ENCODE measurements at places on chromosomes 13 and 19. TPM values are rescaled to one million over a fixed set of nuclear protein-coding genes. Genes with fewer than 3 reads are reported as not detected.

GRCh38 chr13:105878119-105878700, 657.3 kb downstream of the EFNB2 start:
- DNase-seq: no peak

GRCh38 chr13:111610081-111610480, 289.6 kb downstream of the TEX29 start:
- DNase-seq: no peak

GRCh38 chr13:31012655-31013024, 80.2 kb downstream of the TEX26 start:
- no peak for DNase-seq

DNA sequence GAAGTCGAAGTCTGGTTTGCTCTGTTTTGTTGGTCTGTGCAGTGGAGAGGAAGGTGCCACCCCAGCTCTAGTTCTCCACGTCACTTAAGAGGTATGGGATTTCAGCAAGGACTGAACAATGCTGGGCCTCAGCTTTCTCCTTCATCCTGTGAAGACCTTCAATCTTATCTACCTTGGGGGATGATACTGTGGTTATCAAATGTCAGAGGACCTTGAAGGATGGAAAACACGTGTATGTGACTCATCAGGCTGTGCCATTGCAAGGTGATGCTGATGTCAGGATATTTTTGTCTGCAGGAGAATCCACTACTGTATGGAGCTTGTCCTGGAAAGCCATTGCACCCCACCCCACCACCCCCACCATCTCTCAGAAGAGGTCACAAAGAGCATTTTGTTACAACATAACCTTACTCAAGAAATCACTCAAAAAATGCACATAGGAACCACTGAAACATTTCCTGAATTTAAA, 81.4 kb upstream of the UQCRFS1 start:
- no peak for DNase-seq

ADAT3 gene
- 6.1 TPM for total RNA-seq

DNA sequence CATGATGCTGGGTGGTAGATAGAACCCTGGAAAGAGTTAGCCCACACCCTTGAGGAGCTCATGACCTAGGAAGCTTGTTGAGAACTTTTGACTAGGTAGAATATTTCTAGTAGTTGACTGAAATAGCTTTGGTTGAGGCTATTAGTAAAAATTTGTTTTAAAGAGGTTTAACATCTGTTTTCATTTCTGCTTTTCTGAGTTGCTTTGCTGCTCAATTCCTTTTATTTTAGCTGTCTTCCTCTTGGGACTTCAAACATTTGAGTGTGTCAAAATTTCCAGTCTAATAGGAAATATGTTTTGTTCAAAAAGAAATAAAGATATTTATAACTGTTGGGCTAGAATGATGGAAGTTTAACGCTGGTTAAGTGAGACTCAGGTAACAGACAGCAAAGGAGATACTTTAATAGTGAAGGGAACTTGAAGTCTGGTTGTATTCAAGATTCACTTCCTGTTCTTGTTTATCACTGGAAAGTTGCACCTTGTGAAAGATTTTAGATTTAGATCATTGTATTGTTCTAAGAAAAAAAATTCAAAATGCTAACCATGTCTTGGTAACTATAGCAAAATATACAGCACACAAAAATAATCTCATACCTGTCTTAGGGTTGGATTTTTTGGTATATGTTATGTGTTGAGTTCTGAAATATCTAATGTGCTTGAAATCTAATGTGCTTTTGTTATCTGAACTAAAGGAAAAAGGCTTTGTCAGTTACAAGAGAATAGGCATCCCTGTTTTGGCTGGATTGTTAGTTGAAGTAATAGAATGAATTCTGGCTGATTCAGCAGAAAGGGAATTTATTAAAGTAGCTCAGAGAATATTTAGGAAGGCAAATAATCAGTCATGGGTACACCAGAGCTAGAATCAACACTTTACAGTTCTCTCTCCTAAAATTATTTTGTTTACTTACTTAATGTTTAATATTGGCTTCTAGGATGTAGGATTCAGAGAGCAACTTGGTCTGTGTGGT, 24.4 kb upstream of the GPR18 start:
- DNase-seq: no peak

ACTMAP gene
- total RNA-seq: 5.6 TPM

DNA sequence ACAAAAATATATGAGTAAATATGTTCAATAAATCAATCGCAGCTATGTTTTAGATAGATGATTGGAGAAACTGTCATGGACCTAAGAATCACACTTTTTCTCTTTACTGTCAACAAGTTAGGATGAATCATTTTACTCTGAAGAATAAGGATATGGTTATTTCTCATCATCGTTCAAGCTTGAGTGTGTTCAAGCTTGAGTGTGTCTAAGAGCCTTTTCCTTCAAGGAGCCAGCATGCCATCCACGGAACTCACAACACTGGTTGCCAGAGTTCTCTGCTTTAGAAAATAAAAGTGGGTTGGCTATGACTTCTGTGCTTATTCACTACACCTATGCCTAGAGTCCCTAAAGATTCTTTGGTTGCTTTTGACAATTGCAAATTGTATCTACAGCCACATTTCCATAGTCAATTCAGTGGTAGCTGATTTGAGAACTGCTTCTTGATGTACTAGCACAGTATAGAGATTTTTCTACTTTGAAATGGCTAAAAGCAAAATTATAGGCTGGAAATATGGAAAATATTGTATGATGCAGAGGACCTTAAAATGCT, 58.1 kb upstream of the SCEL start:
- no peak for DNase-seq

DNA sequence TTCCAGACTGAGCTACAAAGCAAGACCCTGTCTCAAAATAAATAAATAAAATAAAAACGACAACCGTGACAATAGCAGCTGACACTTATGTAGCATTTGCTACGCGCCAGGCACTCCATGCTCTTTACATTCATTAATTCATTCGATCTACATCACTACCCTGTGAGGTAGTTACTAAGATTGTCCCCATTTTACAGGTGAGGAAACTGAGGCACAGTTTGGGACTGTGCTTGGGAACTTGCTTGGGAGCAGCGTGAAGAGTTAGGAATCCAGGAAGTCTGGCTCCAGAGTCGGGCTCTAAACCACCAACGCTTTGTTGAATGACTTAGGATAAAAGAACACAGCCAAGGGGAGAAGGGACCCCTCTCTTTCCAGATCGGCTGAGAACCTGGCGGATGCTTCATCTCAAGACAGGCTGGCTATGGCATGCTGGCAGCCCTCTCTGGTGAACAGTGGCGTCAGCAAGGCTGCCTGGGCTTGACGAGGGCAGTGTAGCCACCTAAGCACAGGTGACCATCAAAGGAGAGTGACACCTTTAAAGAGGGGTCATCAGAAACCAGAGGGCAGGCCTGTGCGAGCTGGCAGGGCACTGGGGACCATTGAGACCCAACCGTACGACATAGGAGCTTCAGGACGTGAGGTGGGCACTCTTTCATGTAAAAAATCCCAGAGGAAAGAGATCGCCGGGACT, 591 bp downstream of the DOHH start:
- DNase-seq: no peak

- DNase-seq: no peak
These were observed 9.7 kb downstream of the CTU1 start for GRCh38 chr19:51098365-51099046.

GRCh38 chr19:42553292-42554045, 25.2 kb upstream of the CEACAM1 start:
- peak; percentile 77 for DNase-seq

DNA sequence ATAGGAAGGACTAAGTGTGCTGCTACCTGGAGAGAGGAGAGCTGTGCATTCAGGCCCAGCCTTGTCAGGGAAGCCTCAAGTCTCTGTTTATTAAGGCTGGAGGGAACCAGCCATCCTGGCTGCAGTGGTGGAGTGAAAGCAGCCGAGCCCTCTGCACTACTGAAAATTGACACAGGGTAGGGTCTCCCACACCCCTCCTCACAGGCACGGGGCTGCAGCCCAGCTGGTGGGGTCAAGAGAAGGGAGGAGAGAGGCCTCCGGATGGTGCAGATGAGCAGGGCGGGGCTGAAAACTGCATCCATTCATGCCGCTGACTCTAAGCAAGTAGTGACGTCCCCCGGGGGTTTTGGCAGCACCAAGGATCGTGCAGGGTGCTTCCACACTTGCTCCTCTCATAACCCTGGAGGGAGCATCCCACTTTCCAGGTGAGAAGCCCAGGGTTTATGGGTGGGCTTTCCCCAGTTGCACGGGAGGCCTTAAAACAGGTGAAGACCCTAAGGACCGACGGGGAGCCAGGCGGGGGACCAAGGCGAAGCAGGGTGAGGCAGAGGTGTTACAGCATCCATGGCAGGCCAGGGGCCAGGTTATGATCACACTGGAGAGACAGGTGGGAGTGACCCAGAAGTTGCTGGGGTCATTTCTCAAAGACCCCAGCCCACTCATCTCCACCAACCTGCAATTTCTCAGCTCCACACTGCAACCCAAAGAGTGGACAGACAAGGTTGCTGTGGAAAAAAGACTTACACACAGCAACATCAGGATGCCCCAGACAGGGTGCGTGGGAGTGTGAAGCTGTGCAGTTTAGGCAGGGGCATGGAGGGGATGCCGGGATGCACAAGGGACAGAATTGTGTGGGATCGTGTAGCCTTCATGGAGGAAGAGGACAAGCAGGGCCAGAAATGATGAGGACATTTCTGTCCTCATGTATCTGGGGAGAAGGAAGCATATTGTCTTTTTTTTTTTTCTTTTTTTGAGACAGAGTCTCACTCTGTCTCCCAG, 36.8 kb downstream of the VSTM2B start:
- DNase-seq: peak; percentile 51

GRCh38 chr19:10193790-10194499, 808 bp downstream of the DNMT1 start:
- DNase-seq: peak; percentile 92

CEBPG gene
- total RNA-seq: 33.0 TPM

- DNase-seq: peak; percentile 68
These were observed 16.9 kb upstream of the TEX29 start for GRCh38 chr13:111303559-111303958.

DNA sequence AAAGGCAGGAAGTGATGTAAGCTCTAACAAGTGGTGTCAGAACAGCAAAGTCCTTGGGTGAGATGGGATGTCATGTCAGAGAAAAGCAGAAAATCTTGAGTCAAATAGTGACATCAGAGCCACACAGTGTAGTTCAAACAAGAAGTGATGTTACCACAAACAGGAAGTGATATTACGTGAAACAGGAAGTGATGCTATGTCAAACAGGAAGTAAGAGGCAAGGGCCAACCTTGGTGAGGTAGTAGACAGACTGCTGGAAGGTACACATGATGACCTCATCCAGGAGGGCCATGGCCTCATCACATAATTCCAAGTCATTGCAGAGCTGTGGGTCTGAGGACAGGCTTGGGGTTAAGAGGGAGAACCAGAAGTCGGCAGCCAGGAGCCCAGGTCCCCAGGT, 7.0 kb upstream of the MAMSTR start:
- no peak for DNase-seq

NAA16 gene
- 12.8 TPM for total RNA-seq

- DNase-seq: no peak
These were observed at the start of gene CA11 for GRCh38 chr19:48646001-48646721. Gene CA11 (minus strand): TSS chr19:48646187. CDS start chr19:48645632, 555 bp downstream.

GRCh38 chr19:15464394-15465385, at the start of gene RASAL3:
Gene RASAL3 (minus strand): TSS chr19:15464544. CDS start chr19:15464358, 186 bp downstream.
- DNase-seq: no peak

- DNase-seq: no peak
These were observed 284.0 kb downstream of the DNAJC15 start for GRCh38 chr13:43307221-43307920.

RFPL4A gene
- total RNA-seq: not detected

GRCh38 chr13:25756251-25756650, 295.6 kb downstream of the SHISA2 start:
- no peak for DNase-seq

ZNF541 gene
- 0.87 TPM for total RNA-seq

- DNase-seq: no peak
These were observed 9.5 kb downstream of the CYP4F22 start for GRCh38 chr19:15517778-15518177.

DNA sequence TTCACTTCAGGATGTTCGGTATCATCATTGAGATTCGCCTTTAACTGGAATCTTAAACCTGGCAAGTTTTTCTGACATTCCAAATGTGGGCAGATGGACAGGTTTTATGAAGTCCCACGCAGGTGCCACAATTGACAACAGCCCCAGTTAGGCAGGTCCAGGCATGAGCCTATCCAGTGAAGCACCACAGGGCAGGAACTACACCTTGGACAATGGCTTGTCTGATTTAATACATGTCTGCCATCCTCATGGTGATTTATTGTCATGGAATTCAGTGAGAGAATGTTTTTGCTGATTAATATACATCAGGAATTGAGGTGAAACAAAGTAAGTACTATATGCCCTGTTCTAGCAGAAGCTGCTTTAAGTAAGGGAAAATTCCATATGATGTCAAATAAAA, 10.2 kb upstream of the TPP2 start:
- DNase-seq: no peak

LRRC63 gene
- total RNA-seq: 0.19 TPM

DNA sequence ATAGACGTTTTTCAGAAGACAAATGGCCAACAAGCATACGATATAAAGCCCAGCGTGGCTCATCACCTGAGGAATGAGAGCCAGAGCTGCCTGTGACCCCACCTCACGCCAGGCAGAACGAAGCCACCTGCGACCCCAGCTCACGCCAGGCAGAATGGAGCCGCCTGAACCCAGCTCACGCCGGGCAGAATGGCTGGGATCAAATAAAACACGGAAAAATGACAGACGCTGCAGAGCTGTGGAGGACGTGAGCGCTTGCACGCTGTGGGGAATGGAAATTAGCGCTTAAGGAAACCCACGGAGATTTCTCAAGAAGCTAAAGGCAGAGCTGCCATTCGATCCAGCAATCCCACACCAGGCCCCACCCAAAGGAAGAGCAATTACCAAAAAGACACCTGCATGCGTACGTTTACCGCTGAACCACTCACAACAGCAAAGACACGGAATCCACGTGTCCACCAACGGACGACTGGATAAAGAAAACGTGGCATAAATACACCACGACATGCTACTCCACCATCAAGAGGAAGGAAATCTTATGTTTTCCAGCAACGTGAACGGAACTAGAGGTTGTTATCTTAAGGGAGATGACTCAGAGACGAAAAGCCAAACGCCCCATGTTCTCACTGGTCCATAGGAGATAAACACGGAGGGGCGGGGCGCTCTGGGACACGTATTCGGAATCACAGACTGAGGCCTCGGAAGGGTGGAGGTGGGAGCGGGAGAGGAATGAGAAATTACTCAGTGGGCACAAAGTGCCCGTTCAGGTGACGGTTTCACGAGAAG, 30.7 kb upstream of the C13orf46 start:
- DNase-seq: no peak

DNA sequence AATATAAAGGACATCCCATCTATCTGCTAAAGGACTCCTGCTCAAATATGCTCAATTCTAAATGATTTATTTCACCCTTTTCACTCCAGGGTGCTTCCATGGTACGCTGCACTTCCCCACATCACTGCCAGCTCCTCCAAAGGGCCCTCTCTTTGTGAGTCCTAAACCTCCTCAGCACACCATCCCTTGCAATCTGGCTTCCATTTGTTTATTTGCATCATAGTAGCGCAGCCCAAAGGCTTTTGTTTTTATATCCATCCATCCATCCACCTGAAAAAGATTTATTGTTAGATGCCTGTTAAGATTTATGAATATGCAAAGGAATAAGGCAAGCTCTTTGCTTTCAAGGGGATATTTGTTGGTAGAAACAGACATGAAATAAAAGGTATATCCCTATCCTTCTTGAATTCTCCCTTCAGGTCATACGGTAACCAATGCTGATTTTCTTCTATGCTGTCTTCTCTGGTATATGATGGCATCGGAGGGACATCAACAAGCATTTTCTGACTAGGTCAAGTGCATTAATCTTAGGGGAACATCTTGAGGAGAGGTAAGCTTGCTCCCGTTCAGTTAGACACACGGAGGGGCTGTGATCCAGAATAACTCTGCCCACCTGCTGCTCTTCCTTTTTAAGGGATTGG, 397.6 kb downstream of the LIG4 start:
- no peak for DNase-seq

MIR17HG gene
- 3.5 TPM for total RNA-seq

Data from mesenteric fat pad (tissue), 1 donor.